ENCODE measurements at places on chromosomes 5 and 9. TPM values are rescaled to one million over a fixed set of nuclear protein-coding genes. Genes with fewer than 3 reads are reported as not detected.

RAD1 gene
- total RNA-seq: 33.6 TPM

HTR1A gene
- total RNA-seq: not detected

ANKRD31 gene
- total RNA-seq: under 0.01 TPM

RNF14 gene
- total RNA-seq: 135 TPM

MSX2 gene
- total RNA-seq: 3.8 TPM

SLCO6A1 gene
- total RNA-seq: not detected

PLCXD3 gene
- 1.7 TPM for total RNA-seq

CMBL gene
- total RNA-seq: 19.8 TPM

FRMD3 gene
- total RNA-seq: 2.6 TPM

BTNL3 gene
- total RNA-seq: not detected

HMMR gene
- total RNA-seq: 12.8 TPM

CBY3 gene
- not detected for total RNA-seq

MYMK gene
- total RNA-seq: not detected

CDX1 gene
- 0.91 TPM for total RNA-seq

DMRT2 gene
- not detected for total RNA-seq

CRB2 gene
- total RNA-seq: not detected

PGM5 gene
- total RNA-seq: 33.3 TPM

UBE2QL1 gene
- 0.03 TPM for total RNA-seq

ZNF79 gene
- total RNA-seq: 8.6 TPM

PCDHGB7 gene
- total RNA-seq: 14.7 TPM

SGCD gene
- total RNA-seq: 2.5 TPM

ARL14EPL gene
- total RNA-seq: not detected

ADAMTSL2 gene
- total RNA-seq: 10.6 TPM

CATSPER3 gene
- total RNA-seq: 0.10 TPM

PCDHGA1 gene
- 1.4 TPM for total RNA-seq

SH3PXD2B gene
- 27.9 TPM for total RNA-seq

SLC23A1 gene
- not detected for total RNA-seq

PSMD5 gene
- total RNA-seq: 27.3 TPM

SPAG8 gene
- total RNA-seq: 1.3 TPM

RNF180 gene
- total RNA-seq: 7.6 TPM

HTR4 gene
- total RNA-seq: 0.07 TPM

MATR3 gene
- total RNA-seq: 263 TPM

EIF4EBP3 gene
- total RNA-seq: 2.6 TPM

SPINK7 gene
- total RNA-seq: not detected

SIL1 gene
- total RNA-seq: 120 TPM

MAST4 gene
- 25.1 TPM for total RNA-seq

DPYSL3 gene
- total RNA-seq: 146 TPM

IL9 gene
- total RNA-seq: not detected

COL23A1 gene
- 0.10 TPM for total RNA-seq

SLC1A3 gene
- 20.0 TPM for total RNA-seq

TRIP13 gene
- total RNA-seq: 6.4 TPM

ADAMTS13 gene
- total RNA-seq: 6.1 TPM

HSPB3 gene
- 0.85 TPM for total RNA-seq

LMBRD2 gene
- total RNA-seq: 24.5 TPM

OLFM1 gene
- 0.76 TPM for total RNA-seq

GGTA1 gene
- total RNA-seq: 0.10 TPM

Data from smooth muscle cell of the pulmonary artery (primary cell).